ENCODE measurements at places on chromosomes 13 and 19.

- DNase-seq, result no peak
These were observed 56.6 kb downstream of the CEBPG start for GRCh38 chr19:33429891-33430673.

GRCh38 chr13:66995203-66995611 is 234.9 kb downstream of the PCDH9 start:
- DNase-seq, result no peak

- DNase-seq, result no peak
These were observed 5.7 kb downstream of the PTPRS start for GRCh38 chr19:5334824-5335500.

DNA sequence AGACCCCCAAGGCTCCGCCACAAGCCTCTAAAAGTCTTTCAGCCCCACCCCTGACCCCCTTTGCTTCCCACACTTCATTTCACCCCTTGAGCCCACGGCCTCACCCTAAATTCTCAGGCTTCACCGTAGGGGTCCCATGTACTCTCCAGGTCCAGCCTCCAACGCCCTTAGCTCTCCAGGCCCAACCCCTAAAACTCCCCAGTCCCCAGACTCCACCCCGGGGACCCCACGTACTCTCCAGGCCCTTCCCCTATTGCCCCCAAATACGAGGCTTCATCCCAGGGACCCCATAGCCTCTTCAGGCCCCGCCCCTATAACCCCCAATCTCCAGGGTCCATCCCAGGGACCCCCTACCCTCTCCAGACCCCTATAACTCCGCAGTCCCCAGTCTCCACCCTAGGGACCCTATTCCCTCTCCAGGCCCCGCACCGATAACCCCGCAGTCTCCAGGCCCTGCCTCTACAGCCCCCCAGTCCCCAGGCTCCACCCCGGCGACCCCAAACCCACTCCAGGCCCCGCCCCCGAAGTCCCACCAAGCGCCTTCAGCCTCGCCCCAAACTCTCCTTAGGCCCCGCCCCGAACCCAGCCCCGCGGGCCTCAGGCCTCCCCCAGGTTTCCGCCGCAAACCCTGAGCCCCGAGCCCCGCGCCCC is 619 bp downstream of the MED16 start:
- no peak for DNase-seq

- no peak for DNase-seq
These were observed 150.3 kb upstream of the GPR12 start for GRCh38 chr13:26910754-26911465.

- no peak for DNase-seq
These were observed 30.7 kb upstream of the F7 start for GRCh38 chr13:113074876-113075275.

- DNase-seq, result no peak
These were observed 10.6 kb upstream of the PNMA8A start for GRCh38 chr19:46481947-46482346.

All from activated T-helper 1 cell treated with anti-CD3 and anti-CD28 coated beads, Interleukin-2, amount 50 U/mL, for 16 hours (primary cell).